ENCODE measurements at places on chromosomes 12 and 14.

- DNase-seq, result no peak
Measured at GRCh38 chr12:90216020-90216552, 507.4 kb upstream of the ATP2B1 start.

DNA sequence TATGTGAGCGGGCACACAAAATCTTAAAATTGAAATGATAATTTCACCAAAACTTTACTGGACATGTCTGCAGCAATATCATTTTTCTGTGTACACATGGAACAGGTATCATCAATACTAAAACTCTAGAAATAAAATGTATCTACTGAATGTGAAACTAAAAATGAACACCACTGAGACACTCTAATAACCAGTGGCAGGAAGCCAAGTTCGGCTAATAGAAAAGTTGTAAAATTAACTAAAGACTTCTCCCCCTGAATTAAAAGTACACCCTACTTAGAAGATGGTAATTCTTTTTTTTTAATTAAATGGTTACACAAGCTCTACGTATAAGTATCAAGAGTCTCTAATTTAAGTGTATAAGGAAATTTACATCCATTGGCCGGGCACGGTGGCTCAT, 227.2 kb downstream of the MED13L start:
- DNase-seq, result no peak

GRCh38 chr12:128524439-128524838, 257.5 kb downstream of the TMEM132C start:
- DNase-seq, result no peak

DNA sequence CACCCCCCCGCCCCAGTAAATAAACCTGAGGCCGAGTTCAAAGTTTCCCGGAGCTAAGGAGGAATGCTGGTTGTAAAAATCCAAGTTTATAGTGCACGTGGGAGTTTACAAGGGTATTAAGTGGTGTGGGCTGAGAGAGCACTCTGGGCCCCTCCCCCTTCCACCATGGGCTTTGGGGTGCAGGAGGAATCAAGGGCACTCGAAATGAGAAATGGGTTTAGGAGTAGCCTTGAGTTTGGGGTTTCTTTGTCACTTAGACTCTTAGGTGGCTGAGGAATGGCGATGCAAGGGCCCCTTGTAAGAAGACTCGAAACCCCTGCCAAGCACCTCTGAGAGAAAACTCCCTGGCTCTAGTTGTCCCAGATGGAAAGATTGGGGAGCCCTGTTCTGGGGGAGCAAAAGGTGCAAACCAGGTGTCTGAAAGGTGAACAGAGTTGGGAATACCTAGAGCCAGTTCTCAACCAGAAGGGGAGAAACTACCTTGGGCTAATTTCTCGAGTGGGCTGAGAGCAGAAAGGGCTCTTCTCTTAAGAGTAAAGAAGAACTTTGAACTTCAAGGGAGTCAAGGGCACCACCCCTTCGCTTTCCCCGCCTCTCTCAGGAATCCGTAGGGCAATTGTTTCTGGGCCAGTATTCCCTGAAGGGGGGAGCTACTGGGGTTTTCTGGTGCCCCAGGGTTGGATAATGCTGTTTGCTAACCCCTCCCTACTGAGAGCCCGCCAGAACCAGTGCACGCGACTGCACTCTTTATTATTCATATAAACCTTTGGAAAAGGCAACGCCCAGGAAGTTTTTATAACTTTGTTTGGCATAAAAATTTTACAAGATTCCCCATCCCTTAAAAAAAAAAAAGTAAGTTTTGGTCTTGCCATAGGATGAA, 4.0 kb upstream of the HOTAIR start:
- no peak for DNase-seq

GRCh38 chr12:106773286-106774004, 1.0 kb upstream of the RIC8B start:
- DNase-seq, result no peak

GRCh38 chr12:128976120-128976738, 123.0 kb downstream of the GLT1D1 start:
- DNase-seq, result no peak
